ENCODE measurements at places on chromosomes 16 and 17.

- no peak for DNase-seq
Observed at GRCh38 chr16:27980076-27980775, 83.3 kb downstream of the GSG1L start.

DNA sequence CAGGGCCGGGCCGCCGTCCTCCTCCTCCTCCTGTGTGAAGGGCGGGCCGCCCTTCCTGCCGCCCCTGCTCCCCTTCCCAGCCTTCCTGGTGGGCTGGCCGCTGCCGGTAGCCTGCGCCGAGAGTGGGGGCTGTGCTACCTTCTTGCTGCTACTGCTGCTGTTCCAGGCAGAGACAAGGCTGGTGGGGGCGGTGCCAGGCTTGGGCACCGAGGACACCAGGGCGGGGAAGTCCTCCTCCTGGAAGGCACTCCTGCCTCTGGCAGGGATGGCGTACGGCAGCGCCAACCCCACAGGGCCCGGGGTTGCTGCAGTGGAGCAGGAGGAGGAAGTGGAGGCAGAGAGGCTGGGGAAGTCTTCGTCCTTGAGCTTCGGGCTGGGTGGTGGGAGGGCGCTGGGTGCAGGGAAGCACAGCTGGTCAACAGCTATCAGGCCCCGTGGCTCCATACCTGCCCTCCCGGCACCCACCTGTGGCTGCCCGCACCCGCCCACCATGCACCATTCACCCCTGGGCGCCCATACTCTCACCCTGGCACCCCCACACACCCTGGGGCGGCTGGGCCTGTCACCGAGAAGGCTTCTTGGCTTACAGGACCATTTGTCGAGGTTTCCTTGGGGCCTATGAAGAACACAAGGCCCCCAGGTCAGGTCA lies 9.6 kb downstream of the ZNF598 start:
- no peak for DNase-seq

DNA sequence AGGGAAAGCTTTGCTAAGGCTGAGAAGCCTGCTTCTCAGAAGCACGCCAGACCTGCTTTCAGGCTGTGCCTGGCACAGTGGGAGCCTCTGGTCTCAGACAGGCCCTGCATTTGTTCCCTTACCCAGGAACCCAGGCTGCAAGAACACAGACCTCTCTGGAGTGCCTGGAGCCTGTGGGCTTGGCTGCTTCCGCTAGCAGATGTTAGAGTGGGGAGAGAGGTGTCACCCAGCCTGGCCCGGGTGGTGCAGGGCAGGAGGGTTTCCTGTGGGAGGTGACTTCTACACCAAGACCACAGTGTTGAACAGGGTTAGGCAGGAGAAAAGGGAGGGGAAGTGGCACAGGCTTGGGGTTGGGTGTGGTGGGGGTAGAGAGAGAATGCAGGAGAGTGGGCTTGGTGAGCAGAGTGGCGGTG lies 35.8 kb upstream of the ADGRG1 start:
- DNase-seq = no peak

- no peak for DNase-seq
Observed at GRCh38 chr16:13873835-13874438, 46.0 kb upstream of the ERCC4 start.

GRCh38 chr17:2635675-2636074 lies 42.2 kb downstream of the PAFAH1B1 start:
- no peak for DNase-seq

- DNase-seq = peak; percentile 49
Observed at GRCh38 chr17:47937941-47938340, 3.4 kb upstream of the PNPO start.

DNA sequence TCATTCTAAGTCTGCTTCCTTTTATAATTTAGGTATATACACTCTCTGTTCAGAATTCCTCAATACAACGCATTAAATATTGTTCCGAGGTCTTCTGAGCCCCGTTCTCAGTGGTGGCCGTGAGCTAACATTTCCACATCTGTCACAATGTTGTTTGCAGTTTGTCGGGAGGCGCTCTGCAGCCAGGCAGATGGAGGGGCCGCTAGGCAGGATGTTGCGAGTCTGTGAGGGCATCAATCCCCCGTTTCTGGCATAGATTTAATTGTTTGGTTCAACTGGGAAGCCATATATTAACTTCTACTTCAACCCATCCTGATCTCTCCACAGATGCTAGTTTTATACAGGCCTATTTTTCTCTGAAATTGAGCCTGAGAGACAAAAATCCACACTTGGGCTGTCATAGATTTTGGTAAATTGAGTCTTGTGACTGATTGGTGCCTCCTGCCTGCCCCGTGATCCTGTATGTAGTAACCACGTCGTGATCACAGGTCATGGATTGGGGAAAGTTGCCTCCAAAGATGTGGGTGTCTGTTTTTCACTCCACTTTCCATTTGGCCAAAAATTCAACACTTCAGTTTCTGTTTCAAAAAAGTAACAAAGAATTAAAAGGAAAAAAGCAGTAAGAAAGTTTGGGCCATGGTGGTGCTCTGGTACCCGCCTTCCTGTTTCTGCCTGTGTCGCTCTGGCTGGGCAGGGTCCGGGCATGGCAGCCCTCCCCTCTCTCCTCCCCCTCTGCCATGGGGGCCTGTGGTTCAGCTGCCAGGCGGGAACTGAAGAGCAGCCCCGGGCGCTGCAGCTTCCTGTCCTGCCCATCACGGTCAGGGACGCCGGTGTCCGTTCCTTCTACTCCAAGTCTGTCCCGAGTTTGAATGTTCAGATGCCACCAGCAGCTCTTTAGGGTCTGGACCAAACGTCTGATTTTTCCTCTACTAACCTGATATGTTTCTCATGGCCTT lies 41.5 kb downstream of the RPTOR start:
- DNase-seq = peak; percentile 78

- DNase-seq = no peak
Observed at GRCh38 chr16:9374061-9374460, 282.6 kb downstream of the HAPSTR1 start.

- DNase-seq = no peak
Observed at GRCh38 chr17:33623841-33624240, 330.7 kb upstream of the ASIC2 start.

- no peak for DNase-seq
Observed at GRCh38 chr17:45648642-45649041, 135.5 kb upstream of the CRHR1 start.

GRCh38 chr16:69620573-69620972 lies 54.8 kb downstream of the NFAT5 start:
- DNase-seq = peak; percentile 60

GRCh38 chr17:74186498-74186897 lies 17.0 kb upstream of the RPL38 start:
- no peak for DNase-seq

- DNase-seq = no peak
Observed at GRCh38 chr16:14071576-14072271, 605 bp downstream of the MRTFB start.

- no peak for DNase-seq
Observed at GRCh38 chr17:14559264-14560119, 258.6 kb downstream of the HS3ST3B1 start.

DNA sequence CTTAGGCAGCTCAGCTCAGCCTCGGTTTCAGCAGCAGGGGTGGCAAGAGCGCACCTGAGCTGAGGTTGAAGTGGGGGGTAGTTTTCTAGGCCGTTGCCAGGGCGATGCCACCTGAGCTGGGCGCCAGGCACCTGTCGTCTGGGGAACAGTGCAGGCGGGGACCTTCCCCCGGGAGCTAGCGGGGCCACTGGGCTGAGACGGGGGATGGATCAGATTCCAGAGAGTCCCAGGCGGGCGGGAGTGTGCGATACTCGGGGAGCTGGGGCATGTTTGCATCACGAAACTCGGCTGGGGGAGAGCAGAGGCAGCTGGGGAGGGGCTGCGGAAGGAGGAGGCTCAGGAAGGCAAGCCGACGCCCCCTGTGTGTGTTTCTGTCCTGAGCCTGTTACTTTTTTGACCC lies 477 bp upstream of the CLDN9 start:
- DNase-seq = no peak

DNA sequence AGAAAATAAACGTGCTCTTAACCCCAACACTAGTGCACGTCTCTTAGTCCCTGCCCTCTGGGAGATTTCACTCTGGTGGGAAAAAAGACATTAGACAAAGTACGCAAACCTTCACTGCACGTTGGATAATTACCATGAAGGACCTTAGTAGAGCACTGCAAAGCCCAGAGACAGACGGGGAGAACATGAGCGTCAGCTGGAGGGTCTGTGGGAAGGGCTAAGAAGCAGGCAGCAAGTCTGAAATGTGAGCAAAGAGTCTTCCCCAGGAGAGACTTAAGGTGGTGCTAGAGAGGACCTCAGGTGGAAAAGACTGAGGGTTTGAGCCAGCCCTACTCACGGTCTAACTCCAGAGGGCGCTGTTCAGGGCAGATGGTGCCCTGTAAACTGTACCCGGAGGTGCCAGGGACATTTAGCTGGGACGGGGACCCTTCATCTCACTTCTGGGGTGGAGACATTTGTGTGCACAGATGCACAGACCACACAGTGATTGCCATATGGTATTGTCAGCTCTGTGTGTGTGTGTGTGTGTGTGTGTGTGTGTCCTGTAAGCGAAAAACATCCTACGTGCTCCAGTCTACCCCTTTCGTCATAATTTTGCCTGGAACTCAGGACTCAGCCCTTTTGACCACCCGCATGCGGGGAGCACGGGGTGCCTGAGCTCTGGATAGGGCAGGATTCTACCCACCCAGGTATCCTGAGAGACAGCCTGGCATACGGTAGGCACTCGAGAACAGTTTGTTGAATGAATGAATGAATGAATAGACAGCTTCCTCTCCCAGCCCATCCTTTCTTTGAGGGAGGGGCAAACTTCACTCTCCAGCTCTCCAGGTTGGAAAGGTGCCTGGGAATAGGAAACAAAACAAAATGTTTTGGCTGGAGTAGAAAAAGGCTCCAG lies 10.1 kb upstream of the STAC2 start:
- DNase-seq = peak; percentile 30

DNA sequence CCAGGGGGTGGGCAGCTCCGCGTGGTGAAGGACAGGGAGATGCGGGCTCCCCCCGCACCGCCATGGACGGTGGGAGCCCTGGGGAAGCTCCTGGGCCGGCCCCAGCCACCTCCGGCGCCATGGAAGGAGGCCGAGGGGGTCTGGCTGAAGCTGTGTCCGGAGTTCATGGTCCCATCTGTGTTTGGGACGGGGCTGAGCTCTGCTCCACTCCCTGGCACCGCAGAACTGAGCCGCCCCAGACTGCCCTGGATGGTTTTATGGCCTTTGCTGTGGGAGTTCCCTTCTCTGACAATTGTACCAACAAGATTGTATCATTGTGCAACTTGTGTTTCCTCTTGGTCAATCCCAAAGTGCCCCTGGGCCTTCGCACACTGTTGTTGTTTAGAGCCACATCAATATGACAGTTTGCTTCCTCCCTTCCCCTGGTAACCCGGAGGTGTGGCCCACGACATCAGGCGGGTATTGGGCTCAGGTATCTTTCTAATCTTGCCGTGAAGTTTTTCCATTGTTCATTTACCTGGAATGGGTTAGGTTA lies 942 bp downstream of the KRT23 start:
- peak; percentile 75 for DNase-seq

- no peak for DNase-seq
Observed at GRCh38 chr17:78781104-78781892, 775 bp downstream of the CYTH1 start.

DNA sequence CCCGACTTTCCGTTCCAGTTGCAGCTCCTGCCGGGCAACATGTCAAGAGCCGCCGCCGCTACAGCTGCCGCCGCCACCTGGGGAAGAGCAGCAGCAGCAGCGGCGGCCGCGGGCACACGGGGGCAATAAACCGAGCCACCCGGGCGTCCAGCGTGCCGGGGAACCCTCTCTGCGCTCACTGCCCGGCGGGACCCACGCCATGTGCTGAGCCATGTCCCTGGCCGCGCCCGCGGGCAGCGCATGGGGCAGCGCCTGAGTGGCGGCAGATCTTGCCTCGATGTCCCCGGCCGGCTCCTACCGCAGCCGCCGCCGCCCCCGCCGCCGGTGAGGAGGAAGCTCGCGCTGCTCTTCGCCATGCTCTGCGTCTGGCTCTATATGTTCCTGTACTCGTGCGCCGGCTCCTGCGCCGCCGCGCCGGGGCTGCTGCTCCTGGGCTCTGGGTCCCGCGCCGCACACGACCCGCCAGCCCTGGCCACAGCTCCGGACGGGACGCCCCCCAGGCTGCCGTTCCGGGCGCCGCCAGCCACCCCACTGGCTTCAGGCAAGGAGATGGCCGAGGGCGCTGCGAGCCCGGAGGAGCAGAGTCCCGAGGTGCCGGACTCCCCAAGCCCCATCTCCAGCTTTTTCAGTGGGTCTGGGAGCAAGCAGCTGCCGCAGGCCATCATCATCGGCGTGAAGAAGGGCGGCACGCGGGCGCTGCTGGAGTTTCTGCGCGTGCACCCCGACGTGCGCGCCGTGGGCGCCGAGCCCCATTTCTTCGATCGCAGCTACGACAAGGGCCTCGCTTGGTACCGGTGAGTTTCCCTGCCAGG lies 604 bp downstream of the HS3ST3B1 start:
- DNase-seq = peak; percentile 26

GRCh38 chr17:66302761-66303626 lies 581 bp downstream of the PRKCA start:
- peak; percentile 28 for DNase-seq

GRCh38 chr17:19321481-19322128 lies 40.9 kb downstream of the B9D1 start:
- no peak for DNase-seq

GRCh38 chr17:51347851-51348584 lies 87.7 kb downstream of the UTP18 start:
- DNase-seq = no peak

- DNase-seq = no peak
Observed at GRCh38 chr17:51015145-51015558, 105.5 kb downstream of the SPAG9 start.

- no peak for DNase-seq
Observed at GRCh38 chr17:4319221-4319620, 47.3 kb downstream of the UBE2G1 start.

GRCh38 chr16:3879887-3880564 lies 487 bp downstream of the CREBBP start:
- no peak for DNase-seq

DNA sequence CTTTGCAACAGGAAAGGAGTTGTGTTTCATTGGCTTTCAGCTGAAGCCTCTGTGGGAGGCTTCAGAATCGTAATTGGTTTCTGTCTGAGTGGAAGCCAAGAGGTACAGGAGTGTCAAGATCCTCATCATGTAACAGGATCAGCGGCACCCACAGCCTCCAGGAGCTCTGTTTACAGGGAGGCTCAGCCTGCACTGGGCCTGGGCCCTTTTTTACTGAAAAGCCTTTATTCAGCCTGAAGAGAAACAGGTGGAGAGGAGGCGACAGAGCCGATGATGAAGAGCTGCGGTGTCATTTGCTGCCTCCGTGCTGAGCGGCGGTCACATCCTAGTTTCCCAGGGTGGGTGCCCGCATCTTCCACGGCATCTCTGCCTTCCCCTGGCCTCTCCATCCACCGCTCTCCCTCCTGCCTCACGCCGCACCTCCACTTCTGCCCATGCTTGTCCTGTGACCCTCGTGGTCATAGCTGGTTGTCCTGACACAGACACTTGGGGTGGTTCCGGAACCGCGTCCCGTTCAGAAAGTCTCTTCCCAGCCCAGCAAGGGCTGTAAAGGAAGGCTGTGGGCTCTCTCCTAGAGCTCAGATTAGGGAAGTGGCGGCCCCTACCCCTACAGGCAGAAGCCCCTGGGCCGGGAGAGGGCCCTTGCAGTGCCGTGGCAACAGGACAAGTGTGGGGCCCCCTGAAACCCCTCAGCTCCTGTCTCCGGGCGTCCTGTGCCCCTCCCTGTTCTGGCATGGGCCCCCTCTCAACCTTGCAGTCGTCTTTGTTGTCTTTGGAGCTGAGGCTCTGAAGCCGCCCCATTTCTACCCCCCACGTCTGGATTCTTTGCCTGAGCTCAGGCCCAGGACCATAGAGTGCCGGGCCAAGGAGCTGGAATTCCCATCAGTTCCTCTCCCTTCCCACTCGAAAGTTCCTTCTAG lies 53.9 kb upstream of the CHMP6 start:
- peak; percentile 36 for DNase-seq

GRCh38 chr16:57576429-57576870 lies 34.0 kb downstream of the ADGRG5 start:
- peak; percentile 95 for DNase-seq

GRCh38 chr16:1401061-1401757 lies 13.3 kb downstream of the UNKL start:
- no peak for DNase-seq
